Stimulated activated CD4-positive, alpha-beta T cell treated with anti-CD3 and anti-CD28 coated beads, Interleukin-12 subunit alpha, Interleukin-12 subunit beta, amount 100 ng/mL, for 24 hours (primary cell): ENCODE measurements at places on chromosomes 16 and 17.

DNA sequence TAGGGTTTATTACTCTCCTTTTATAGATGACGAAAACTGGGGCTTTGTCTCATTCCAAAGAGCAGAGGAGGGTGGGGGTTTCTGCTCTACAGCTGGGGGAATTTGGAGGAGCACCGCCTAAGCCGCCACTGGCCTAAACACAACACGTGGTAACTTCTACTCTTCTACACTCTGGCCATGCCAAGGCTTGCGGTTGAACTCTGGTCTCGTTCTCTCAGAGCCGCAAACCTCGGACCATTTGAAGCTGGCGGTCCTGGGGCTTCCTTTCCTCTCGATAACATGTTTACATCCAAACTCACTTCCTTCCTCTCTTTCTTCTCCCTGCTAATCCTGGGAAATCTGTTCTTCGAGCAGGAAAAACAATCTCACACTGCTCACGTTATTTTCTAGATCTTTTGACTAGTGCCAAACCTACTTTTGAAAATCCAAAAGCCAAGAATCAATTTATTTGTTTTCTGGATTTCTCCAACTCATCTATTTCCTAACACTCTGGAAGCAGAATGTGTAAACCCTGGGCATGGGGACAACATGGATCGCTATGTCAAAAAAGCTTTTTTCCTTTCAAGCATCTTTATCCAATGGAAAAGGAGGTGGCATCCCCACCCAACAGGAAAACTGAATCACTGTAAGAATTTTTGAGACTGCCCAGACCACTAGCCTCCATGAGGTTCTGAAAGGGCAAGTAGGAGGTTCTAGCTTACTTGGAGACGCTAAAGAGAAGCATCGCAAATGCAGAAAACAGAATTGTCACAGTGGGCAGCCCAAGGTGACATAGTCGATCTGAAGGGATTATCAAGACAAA is 13.6 kb upstream of the EEF2K start:
- peak; percentile 39 for DNase-seq

GRCh38 chr17:69961501-69962145 is 113.4 kb upstream of the KCNJ16 start:
- no peak for DNase-seq

GRCh38 chr17:56815711-56816110 is 18.0 kb downstream of the C17orf67 start:
- no peak for DNase-seq

DNA sequence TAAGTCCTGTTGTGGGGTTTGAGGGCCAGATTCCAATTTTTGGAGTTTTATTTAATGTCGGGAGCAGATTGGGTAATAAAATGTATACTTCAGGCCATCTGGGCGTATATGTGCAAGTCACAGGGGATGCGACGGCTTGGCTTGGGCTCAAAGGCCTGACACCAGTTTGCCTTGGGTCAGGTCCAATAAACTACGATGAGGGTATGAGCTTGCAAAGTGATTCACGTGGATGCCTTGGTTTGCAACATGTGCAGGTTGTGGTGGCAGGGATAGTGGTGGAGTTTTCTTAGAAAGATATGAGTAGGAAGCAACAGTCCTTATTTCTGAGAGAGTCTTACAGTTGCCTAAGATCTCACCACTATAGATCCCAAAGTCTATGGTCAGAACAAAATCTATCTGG is 157.0 kb upstream of the CDH11 start:
- no peak for DNase-seq

- DNase-seq: no peak
These were observed 72.2 kb downstream of the MAF start for GRCh38 chr16:79528338-79528737.

GRCh38 chr16:54070789-54071343 is 215.7 kb downstream of the IRX3 start:
- DNase-seq: no peak

DNA sequence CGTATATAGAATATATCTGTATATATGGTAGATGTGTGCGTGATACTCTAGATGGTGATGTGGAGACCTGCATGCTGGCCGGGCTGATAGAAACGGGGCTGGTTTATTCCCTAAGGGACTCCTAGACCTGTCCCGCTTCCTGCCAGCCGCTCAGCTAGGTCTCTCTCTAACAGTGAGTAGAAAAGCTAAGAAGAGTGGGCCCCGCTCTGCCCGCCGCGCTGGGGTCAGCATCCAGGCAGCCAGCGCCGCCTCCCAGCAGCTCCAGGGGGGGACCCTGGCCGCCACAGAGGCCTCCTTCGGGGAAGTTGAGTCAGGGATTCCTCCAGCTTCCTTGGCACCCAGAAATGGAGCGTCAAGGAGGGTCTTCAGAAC is 9.4 kb downstream of the CYGB start:
- no peak for DNase-seq

GRCh38 chr17:77437017-77437416 is 296.2 kb downstream of the SEC14L1 start:
- DNase-seq: no peak
